ENCODE measurements at places on chromosomes 1 and 21.

GRCh38 chr21:40615505-40616376 lies 231.2 kb downstream of the DSCAM start:
- no peak for DNase-seq

DNA sequence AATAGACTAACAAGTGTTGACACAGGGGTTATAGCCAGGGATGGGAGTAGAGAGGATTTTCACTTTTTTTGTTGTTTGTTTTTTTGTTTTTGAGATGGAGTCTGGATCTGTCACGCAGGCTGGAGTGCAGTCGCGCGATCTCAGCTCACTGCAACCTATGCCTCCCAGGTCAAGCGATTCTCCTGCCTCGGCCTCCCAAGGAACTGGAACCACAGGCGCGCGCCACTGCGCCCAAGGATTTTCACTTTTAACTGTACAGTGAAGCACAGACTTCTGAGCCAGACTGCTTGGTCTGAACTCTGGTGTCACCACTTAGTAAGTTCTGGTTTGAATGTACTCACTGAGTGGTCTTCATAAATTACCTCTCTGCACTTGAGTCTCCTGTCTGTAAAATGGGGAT lies 40.2 kb upstream of the WASF2 start:
- DNase-seq = no peak

GRCh38 chr21:43686811-43687565 lies 27.6 kb downstream of the RRP1B start:
- no peak for DNase-seq

DNA sequence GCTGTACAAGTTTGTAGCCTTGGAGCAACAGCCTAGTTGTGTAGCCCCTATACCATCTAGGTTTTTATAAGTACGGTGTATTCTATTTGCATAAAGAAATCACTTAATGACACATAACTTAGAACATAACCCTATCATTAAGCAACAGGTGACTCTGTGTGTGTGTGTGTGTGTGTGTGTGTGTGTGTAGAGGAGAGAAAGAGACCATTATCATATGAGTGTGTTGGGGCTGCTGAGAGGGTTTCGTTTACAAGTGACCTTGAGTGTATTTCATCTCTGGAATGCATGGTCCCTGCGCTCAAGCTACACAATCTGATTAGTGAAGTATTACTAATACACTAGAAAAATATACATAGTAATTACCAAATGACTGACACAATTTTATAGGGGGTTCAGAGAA lies 115.1 kb downstream of the RABGAP1L start:
- no peak for DNase-seq

DNA sequence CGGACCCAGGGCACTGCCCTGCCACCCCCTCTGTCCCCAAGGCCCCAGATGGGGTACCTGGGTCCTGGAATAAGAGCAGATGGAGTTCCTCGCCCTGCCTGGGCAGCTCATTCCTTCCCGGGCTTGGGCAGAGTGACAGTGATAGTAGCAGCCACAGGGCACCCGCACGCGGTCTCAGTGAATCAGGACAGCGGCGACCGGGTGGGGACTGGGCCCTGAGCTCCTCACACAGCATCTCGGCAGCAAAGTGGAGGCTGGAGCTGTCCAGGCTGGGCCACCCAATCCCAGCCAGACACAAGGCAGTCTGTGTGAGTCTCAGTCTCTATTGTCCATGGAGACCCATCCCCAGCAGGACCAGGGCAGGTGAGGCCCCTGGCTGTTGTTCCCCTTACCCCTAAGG lies 37.4 kb upstream of the CCDC27 start:
- DNase-seq = no peak

DNA sequence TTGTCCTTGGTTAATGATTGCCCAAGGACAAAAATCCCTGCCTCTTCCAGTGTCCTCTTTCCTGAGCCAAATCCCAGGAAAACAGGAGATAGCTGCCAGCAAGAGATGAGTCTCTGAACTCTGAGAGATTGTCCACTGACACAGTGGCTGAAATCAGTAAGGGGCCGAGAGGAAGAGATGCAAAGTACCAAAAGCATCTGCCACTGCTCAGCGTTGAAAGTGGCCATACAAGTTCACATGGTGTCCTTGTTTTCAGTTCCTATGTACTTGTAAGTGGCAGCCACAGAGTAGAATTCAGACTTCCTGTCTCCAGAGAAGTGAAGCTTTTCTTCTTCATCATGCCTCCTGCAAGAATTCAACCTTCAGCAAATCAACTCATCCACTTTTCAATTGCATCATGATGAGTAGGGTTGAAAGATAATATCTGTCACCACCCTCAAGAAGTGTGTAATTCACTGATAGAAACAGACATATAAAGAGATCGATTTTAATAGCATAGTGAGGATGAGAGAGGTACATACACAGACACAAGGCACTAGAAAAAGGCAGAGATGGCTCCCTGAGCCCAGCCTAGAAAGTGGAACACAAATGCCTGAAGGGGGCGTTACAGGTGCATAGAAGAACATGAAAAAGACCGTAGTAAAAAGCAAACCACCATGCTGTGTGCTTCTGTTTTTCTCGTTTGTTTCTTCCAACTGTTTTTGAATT lies 185.8 kb downstream of the MRPL39 start:
- no peak for DNase-seq

DNA sequence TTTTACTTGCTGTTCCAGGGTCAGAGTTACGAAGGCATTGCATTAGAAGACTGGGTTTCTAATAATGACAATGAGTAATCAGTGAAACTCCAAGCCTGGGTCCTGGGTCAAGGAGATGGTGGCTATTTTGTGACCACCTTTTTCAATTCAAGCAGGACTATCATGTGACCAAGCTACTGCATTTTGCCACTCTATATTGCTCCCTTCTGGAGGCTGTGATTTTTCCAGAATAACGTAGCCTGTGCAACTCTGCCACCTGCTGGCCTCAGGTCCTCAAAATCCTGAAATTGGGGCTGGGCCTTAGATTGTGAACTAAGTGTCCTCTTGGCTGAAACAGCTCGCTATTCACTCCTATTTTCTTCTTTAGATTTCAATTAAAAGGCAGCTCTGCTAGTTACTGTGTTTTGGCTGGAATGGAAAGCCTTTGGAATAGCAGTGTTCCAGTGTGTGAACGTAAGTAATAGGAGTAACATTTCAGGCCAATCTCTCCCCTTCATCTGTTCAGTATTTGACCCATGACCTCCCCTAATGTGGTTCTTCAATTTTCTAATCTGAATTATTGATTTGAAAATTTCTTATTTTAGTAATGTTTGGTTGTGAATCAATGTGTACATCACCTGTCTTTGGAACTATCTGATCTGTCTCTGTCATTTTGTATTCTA lies 52.9 kb upstream of the CD46 start:
- DNase-seq = peak; percentile 18

- DNase-seq = no peak
Measured at GRCh38 chr1:225368036-225368552, 59.7 kb downstream of the LBR start.

DNA sequence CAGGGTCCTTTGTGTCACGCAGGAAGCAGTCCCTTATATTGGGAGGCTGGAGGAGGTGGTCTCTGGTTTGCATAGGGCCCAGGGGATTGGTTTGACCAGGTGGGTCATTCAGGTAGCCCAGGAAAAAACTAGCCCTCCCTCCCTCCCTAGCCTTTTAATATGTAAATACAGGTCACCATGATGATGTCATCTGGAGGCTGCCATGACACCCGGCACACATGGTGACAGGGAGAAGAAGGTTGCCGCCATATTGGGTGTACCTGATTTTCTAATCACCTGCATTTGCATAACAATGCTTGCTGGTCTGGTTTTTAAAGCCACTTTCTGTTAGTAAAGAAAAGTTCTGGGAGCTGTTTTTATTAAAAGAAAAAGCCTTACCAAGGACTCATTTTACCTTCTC lies 791.0 kb upstream of the ADGRL4 start:
- no peak for DNase-seq

GRCh38 chr21:14883351-14883750 lies 181.4 kb downstream of the NRIP1 start:
- DNase-seq = no peak
